ENCODE measurements at places on chromosomes 16 and 17.

GRCh38 chr16:82197540-82198240, 27.7 kb upstream of the MPHOSPH6 start:
- no peak for DNase-seq

DNA sequence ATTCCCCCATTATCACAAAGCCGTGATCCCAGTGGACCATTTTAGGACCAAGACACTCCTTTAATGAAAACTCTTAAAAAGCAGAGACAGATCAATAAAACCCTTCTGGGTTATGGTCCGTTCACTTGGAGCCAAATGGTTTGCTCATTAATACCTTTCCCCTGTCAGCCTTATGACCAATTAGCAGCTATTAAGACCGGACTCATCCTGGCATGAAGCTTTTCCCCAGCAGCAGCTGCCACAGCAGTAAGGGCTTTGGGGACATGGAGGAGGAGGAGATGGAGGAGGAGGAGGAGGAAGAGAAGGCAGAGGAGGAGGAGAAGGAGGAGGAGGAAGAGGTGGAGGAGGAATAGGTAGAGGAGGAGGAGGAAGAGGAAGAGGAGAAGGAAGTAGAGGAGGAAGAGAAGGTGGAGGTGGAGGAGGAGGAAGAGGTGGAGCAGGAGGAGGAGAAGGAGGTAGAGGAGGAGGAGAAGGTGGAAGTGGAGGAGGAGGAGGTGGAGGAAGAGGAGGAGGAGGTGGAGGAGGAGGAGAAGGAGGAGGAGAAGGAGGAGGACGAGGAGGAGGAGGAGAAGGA, 50.1 kb upstream of the IRX3 start:
- DNase-seq = no peak

DNA sequence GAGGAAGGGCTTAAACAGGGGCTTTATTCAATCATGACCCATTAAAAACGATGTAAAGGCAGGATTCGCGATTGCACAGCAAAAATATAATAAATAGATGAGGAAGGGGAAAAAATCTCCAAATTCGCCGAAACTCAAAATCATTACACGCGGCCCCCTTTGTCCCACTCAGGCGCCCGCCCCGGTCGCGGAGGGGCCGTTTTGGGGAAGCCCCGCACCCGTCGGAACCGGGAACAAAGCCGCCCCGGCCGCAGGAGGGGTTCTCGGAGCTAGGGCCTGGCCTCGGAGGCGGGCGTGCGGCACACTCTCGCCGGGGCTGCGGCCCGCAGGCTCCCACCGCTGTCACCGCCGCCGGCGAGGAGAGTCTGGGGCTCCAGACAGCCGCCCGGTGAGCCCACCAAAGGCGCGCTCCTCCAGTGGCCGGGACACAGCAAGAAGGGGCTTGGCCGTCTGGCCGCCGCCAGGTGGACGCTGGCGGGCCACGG, 521 bp downstream of the C16orf87 start:
- DNase-seq = no peak

DNA sequence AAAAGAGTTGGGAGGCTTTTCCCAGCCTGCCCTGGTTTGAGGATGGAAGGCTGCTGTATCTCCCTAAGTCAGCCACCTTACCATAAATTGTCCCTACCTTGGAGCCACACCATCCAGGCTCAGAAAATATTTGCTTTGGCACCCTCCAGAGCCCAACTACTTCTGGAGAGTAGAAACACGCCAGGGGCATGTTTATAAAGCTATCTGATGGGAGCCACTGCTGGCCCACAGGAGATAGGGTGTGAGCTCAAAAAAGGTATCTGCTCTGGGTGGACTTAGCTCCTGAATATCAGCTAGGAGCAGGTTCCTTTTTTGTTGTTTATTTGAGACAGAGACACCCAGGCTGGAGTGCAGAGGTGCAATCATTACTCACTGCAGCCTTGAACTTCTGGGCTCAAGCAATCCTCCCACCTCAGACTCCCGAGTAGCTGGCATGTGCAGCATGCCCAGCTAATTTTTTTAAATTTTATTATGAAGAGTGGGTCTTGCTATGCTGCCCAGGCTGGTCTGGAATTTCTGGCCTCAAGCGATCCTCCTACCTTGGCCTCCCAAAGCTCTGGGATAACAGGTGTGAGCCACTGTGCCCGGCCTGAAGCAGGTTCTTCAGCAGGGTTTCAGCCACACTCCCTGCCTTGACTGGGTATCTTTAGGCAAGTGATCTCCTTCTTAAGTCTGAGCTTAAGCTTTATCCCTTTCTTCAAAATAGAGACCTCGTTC, 147.1 kb downstream of the SALL1 start:
- DNase-seq = no peak

DNA sequence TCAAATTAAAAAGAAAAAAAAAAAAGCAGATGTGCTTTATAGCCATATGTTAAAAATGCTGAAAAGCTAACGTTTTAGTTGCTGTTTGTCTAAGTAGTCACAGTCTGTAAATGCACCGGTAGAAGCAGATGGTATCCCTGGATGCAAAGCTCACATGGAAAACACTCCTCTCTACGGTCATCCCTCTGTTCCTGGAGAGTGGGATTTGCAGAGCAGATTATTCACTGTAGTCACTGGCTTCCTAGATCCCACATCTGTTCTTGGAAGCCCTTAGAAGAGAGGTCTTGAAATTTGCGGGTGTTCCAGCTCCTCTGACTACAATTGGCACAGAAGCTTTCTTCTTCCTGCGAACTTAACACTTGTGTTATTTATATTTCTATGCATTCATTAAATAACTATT, 186.6 kb downstream of the PMP22 start:
- no peak for DNase-seq

DNA sequence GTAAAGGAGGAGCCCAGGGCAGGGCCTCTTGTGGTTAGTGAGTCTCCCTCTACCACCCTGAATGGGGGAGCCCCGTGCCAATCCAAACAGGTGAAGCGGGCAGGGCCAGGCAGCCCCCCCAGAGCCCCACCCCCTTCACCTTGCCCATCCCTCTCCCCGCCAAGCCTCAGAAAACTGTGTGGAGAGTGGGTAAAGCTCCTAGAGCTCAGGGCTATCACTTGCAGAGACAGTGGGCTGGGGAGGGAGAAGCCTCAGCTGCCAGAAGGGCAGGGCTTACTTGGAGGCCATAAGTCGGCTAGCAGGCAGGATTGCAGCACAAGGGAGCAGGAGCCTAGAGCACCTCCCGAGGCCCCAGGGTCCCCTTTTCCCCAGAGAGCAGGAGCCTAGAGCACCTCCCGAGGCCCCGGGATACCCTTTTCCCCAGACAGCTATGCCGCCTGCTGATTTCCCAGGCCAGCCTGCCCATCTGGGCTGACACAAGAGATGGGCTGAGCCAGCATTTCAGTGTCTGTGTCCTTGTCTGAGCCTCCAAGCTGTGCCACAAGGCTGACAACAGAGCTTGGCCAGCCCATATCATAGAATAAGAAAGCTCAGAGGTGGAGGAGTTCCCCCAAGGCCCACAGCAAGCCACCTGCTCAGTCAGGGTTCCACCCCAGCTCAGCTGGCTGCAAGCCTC, 6.7 kb upstream of the KRT14 start:
- DNase-seq = no peak

DNA sequence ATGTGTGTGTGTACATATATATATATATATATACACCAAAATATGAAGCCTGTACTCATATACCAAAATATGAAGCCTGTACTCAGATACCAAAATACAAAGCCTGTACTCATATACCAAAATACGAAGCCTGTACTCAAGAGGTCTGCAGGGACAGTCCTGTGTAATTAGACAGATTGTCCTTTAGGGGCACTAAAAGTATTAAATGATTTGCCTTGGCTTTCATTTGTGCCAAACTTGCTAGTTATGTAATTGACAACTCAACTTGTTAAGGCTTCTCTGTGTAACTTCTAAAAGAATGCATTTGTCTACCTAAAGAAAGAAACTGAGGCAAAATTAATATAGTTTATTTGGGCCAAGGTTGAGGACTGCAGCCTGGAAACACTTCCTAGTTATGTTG, 30.8 kb upstream of the DHX40 start:
- DNase-seq = no peak

- DNase-seq = no peak
These were observed 131.0 kb upstream of the NUDT7 start for GRCh38 chr16:77591347-77591746.

DNA sequence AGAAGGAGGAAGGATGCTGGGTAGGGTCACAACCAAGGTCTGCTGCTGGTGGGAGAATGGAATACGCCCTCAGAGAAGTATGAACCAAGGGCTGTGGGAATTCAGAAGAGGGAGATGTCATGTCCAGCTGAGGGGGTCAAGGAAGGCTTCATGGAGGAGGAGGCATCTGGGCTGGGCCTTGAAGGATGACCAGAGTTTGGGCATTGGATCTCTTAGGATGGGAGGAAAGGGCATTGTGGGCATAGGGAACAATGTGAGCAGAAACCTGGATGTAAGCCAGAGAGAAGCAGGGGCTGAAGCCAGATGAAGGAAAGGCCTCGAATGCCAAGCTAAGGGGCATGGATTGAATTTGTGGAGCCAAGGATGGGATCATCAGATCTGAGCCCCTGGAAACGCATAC, 49.2 kb upstream of the MAP3K14 start:
- no peak for DNase-seq

- DNase-seq = no peak
These were observed 851 bp downstream of the EDC4 start for GRCh38 chr16:67873435-67874370.

GRCh38 chr16:64092271-64092670, 1029.6 kb downstream of the CDH11 start:
- no peak for DNase-seq

GRCh38 chr17:58231641-58232040, 6.7 kb upstream of the LPO start:
- DNase-seq = no peak

DNA sequence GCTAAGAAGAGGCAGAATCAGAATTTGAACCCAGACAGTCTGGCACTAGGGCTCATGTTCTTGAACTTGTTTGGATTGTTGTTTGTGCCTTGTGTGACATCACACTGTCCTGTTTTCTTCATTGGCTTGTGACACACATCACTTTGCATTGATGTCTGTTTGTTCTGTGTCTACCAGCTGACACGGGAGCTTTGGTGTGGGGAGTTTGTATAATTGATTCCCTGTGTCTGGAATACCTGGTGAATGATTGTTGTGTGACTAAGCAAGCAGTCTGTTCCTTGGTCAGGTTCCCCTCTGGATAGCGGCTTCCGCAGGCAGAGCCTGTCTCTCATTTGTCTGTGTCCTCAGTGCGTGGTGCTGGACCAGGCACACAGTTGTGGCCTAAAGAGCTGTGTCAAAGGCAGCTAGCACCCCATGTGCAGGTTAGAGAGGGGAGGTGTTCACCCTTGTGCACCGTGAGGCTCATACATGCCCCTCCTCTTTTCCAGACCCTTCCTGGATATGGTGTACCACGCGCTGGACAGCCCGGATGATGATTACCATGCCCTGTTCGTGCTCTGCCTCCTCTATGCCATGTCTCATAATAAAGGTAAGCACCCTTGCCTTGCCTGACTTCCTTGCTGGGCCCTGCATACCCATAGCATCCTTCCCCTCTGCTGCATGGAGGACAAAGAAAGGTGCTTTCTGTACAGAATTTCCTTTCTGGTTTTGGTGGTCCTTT, 80.1 kb downstream of the CLEC16A start:
- no peak for DNase-seq

DNA sequence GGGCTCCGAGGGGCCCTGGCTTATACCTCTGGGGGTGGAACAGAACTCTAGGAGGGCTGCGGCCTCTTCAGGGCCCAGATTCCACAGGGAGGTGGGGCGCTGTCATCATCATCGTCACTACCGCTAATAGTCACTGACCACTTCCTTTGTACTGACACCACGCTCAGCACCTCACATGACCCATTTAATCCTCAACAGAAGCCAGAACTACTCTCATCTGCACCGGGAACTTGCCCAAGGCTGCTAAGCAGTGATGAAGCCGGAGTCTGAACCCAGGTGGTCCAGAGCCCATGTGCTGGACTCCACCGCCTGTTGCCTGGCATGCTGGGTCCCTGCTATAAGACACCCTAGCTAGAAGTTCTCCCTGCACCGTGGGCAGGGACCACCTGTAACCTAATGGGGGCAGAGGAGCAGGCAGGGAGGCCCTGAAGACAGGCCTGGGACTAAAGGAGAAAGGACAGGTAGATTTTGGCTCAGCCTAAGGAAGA, 12.0 kb downstream of the UNC13D start:
- no peak for DNase-seq

DNA sequence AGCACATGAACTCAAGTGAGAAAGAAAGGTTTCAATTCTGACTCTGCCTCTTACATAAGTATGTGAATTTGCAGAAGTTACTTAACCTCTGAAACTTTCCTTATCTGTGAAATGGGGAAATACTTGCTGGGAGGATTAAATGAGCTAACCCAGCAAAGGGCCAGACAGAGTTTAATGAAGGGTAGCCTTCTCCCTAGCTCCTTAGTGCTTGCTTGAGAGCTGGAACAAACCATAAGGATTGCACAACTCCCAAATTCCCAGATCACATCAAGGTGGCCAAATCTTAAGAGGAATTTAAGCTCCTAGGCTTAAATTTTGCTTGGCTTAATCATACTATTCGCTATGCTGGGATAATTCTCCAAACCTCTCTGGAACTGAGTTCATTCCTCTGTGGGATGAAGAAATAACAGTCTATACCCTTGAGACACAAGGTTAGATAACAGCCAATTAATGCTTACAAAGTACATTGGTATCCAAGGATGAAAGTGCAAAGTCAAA, 11.8 kb upstream of the WSB1 start:
- no peak for DNase-seq

DNA sequence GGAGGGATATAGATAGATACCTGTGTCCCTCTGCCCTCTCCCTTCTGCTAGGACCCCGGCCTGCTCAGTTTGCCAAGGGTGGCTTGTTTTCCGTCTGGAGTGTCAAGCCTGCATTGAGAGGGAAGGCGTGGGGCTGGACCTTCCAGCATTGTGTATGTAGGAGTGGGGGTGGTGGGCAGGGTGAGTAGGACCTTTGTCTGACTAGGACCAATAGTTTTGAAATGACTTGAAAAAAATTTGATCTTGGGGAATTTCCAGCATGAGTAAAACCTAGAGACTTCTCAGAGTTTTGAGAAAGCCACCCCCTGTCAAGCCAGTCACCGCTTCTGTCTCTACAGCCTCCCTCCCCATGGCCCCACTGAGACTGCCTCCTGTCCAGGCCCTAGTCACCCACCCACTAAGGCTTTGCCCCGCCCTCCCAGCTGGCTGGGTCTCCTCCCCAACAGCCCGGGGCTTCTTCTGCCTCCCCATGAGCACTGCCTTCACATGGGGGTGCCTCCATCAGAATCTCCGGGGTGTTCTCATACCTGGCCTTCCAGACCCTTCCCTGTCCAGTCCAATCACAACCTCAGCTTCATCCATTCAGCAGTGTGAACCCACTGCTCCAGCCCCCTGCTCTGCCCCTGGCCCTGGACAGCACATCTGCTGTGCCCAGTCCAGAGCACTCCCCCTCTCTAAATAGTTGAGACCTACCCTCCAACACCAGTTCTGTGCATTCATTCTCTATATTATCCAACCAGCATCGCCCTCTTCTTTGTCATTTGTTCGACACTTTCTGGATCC, 207.0 kb downstream of the MSI2 start:
- DNase-seq = no peak

- no peak for DNase-seq
These were observed 12.3 kb downstream of the CD7 start for GRCh38 chr17:82304826-82305726.
